Astrocyte of the hippocampus (primary cell): ENCODE measurements at places on chromosomes 3 and 15.

- DNase-seq: no peak
These were observed 21.7 kb upstream of the SFMBT1 start for GRCh38 chr3:53067567-53067966.

- DNase-seq: peak; percentile 83
These were observed 19.9 kb upstream of the ABHD2 start for GRCh38 chr15:89068325-89068784.

GRCh38 chr15:58307313-58307961 lies 124.4 kb upstream of the LIPC start:
- peak; percentile 76 for DNase-seq

DNA sequence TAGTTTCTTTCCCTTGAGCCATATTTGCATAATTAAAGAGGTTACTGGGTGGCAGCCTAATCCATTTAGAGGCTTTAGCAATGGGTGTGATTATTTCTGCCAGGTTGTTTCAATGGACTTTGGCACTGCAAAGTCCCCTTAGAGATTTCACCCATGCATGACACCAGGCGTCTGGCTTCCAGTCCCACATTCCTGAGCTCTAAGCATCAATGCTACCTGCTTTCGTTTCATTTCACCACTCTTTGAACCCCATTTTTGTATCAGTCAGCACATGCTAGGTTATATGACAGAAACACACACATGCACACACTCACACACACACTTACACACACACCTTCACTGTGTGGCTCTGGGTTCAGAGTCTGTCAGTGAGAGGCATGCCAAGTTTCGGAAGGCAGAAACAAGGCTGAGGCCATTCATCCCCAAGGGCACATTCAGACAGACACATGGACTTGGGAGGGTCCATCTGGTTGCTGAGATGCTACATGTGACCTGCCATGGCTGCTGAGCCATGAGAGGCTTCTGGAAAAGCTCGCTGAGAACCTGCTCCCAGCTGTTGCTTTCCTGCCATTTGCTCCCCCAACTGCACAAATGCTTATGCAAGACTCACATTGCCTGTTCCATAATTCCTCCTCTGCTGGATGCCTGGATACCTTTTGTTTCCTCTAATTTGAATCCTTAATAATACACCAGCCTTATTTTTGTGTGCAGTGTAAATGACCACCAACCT lies 354.1 kb downstream of the GABRG3 start:
- DNase-seq: no peak

DNA sequence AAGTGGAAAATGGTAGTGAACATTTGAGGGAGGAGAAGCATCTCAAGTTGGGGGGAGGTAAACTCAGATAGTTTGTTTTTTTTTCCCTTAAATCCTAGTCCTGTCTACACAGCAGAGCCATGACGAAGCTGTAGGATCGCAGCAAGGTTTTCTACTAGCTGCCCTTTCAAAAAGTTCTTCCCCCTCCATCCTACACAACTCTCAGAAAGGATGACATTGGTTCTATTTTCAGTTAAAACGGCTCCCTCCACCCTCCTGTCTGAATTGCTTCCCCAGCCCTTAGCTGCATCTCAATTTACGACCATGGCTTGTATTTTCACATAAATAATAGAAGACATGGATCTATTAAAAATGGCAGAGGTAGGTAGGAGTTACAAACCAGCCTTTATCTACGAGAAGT lies 2.2 kb downstream of the HOMER2 start:
- no peak for DNase-seq

- DNase-seq: no peak
These were observed 14.9 kb downstream of the MINDY4B start for GRCh38 chr3:150890295-150890694.

DNA sequence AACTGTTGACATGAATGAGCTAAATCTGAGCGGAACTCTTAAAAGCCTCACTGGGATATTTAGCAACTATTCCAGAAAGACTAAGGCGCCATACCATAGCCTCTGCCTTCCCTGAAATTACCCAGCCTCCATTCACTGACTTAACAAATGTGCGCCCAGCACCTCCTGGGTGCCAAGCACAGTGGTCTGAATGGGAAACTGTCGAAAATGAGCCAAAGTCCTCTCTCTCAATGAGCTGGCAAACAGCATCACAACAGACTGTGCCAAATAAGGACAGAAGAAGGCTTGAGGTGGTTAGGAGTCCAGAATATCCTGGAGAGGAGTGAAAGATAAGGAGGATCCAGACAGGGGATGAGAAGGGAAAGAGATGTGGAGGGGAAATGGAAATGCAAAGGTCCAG lies 332.4 kb downstream of the MAGI1 start:
- no peak for DNase-seq

DNA sequence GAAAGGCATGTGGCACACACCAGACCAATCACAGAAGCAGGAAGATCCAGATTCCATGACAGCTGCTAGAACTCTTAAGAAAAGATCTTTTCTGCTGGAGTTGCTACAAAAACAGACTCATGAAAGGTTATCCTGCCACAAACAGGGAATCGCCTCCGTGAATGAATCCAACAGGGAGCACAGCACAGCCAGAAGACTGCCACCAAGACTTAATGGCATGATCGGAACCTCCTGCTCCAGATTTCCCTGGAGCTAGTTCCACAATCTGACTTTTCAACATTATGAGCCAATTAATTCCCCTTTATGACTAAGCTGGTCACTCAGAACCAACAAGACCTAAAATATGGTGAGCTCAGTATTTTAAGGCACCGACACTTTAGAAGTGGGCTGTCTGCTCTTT lies 232.5 kb downstream of the FOXP1 start:
- DNase-seq: no peak

DNA sequence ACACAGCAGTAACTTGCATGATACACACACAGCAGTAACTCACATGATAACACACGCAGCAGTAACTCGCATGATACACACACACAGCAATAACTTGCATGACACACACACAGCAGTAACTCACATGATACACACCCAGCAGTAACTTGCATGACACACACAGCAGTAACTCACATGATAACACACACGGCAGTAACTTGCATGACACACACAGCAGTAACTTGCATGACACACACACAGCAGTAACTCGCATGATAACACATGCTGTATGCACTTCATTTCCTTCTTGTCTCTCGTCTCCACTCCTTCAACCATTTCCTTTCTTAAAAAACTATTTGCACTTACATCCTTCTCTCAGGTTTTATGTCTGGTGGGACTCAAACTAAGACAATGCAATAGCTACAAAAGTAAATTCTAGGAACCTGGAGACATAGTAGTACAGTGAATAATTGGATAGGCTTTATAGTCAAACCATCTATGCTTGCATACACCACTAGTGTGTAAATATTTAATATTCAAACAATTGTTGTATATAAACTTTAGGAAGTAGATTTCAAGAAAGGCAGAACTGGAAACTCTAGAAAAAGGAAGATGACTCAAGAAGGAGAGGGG lies 130.8 kb downstream of the UACA start:
- no peak for DNase-seq

DNA sequence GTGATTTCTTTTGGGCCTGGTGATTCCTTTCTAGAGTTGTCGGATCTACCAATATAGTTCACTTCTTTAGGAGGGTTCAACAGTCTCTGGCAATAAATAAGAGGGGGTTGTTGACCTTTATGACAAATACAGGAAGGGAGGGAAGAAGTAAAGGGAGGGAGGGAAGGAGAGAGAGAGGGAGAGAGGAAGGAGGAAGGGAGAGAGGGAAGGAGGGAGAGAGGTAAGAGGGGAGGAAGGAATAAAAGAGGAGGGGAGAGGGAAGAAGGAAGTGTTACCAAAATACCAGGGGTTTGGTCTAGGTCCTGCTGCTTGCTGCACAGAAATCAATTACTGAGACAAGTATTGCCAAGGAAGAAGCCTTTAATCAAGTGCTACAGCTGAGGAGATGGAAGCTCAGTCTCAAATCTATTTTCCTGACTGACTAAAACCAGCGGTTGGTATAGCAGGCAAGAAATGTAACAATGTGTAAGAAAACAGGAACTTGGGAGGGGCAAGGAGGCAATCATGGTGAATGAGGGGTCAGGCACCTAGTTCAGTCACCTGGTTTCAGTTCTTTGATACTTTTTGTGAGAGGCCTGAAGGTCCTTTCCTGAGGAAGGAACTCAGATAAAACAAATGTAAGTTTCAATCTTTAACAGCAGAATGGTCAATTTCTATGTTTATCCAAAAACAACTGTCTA lies 14.1 kb upstream of the TMEM40 start:
- no peak for DNase-seq

DNA sequence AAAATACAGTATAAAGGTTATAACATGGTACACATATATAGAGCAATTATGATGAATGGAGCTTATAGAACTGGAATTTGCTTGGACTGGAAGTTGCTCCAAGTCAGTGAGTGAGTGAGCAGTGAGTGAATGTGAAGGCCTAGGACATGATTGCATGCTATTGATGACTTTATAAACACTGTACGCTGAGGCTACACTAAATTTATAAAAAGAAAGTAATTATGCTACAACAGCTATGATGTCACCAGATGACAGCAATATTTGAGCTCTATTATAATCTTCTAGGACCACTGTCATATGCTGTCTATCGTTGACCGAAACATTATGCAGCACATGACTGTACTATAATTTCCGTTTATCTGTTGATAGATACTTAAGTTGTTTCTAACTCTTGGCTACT lies 463.3 kb downstream of the EPHA6 start:
- DNase-seq: no peak

DNA sequence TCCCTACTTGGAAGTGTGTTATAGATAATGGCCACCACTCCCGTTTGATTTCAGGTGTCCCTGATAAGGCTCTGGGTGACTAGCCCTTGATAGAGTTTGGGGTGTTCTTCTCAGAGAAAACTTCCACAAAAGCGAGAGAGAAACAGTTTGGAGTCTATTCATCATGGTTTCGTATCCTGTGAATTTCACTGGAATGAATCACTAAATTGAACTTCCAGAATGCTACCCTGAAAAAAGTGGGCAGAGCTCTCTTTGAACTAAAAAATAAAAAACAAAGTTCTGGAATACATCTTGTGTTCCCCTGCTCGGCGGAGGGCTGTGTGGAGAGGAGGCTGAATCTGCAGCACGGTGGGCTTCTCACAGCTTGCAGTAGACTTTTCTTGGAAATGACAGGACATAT lies 52.8 kb upstream of the FAM98B start:
- peak; percentile 54 for DNase-seq

- no peak for DNase-seq
These were observed 215.2 kb upstream of the MME start for GRCh38 chr3:154864947-154865346.

- DNase-seq: no peak
These were observed 59.6 kb downstream of the ESYT3 start for GRCh38 chr3:138493804-138494606.

DNA sequence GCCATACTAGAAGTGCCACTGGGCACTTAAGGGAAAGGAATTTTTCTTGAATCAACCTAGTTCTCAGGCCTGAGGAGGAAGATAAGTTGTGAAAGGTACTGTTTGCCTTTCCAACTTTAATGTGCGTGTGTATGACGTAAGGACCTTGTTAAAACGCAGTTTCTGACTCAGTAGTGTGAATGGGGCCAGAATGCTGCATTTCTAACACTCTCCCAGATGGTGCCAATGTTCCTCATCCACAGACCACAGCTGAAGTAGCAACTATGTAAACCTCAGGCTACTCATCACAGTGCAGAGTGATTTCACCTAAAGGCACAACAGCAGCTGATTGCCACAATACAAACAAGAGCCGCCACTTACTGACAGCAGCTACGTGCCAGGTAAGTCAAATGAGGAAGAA lies 103.6 kb downstream of the OTOL1 start:
- no peak for DNase-seq

DNA sequence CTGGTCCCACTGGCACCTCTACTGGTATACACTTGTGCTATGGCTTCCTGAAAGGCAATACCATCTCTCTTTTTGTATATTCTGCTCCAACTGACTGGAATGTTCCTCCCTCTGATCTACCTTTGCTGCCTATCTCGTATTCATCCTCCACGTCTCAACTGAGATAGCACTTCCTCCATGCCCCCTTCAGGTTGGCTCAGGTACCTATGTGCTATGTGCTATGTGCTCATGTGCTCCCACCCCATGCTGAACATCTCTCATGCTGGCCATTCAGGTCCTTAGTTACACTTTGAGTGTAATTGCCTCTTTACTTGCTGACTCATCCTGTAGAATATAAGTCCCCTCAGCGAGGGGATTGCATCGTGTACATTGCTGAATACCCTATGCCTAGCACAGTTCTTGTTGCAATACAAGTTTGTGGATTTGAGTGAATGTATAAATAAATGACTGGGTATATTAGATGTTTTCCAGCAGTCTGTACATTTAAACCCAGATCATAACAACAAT lies 156.9 kb downstream of the SOX2 start:
- DNase-seq: no peak

DNA sequence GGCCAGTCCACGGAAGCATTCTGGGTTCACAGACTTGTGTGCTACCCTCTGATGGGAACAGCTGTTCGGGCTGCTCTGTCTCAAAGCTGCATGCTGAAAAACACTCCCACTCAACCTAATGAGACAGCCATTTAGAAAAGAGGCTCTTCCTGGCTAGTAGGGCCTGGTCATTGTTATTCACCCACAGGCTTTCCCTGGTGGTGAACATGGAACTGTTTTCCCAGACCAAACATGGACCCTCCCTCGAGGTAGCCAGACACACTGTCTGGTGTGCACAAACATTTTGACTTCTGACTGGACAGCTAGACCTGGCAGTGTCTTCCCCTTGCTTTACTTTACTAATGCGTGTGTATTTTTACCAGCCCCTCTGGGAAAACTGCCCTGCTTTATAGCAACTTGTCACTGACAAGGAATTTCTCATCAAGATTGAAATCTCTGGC lies 39.0 kb downstream of the MECOM start:
- DNase-seq: no peak

- DNase-seq: no peak
These were observed 48.5 kb upstream of the SLC4A7 start for GRCh38 chr3:27532426-27533260.

DNA sequence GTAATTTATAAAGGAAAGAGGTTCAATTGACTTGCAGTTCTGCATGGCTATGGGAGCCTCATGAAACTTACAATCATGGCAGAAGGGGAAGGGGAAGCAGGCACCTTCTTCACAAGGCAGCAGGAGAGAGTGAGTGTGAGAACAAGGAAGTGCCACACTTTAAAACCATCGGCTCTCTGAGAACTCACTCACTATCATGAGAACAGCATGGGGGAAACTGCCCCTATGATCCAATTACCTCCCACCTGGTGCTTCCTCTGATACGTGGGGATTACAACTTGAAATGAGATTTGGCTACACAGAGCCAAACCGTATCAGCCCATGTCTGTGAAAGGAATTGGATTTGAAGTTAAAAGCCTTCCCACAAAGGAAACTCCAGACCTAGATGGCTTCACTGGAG lies 39.1 kb downstream of the TKT start:
- DNase-seq: no peak
